ENCODE measurements at places on chromosomes 2 and 18.

- no peak for DNase-seq
Measured at GRCh38 chr18:79355433-79356335, 40.0 kb upstream of the NFATC1 start.

DNA sequence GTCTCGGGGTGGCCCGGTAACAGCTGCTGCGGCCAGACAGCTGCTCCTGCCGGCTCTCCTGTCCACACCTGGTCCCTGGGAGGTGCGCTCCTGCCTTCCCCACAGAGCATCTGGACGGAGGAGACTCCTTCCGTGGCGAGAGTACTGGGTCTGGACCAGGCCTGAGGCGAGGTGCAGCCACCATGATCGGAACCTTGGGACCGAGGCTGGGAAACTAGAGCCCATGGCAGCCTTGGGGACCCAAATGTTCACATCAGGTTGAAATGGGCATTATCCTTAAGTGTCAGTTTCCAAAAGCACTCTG is 628 bp downstream of the GIGYF2 start:
- DNase-seq = no peak

DNA sequence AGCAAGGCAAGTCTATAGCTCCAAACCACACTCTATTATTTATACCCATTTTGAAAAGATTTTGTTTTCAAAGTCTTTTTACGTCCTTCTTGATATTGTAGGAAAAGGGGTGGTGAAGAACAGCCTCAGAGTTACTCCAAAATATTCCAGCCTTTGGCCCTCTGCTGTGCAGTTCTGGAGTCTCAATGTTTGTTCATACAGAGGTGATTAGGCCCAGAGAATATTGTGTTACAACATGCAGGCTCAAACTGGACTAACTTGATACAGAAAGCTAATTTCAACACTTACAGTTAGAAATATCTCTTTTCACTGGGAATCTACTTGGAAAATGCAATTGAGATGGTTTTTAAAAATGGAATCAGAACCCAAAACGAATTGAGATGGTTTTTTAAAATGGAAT is 40.4 kb upstream of the SLC25A52 start:
- no peak for DNase-seq

GRCh38 chr2:69576880-69577279 is 66.7 kb downstream of the AAK1 start:
- DNase-seq = no peak

- DNase-seq = no peak
Measured at GRCh38 chr2:7911196-7911595, 770.7 kb upstream of the ID2 start.

GRCh38 chr2:207749873-207750272 is 19.8 kb downstream of the FZD5 start:
- no peak for DNase-seq

- DNase-seq = no peak
Measured at GRCh38 chr18:25675123-25675850, 323.3 kb upstream of the ZNF521 start.

GRCh38 chr2:8999102-8999446 is 4.4 kb downstream of the MBOAT2 start:
- DNase-seq = no peak

- no peak for DNase-seq
Measured at GRCh38 chr2:159712929-159713420, 669 bp downstream of the MARCHF7 start.

DNA sequence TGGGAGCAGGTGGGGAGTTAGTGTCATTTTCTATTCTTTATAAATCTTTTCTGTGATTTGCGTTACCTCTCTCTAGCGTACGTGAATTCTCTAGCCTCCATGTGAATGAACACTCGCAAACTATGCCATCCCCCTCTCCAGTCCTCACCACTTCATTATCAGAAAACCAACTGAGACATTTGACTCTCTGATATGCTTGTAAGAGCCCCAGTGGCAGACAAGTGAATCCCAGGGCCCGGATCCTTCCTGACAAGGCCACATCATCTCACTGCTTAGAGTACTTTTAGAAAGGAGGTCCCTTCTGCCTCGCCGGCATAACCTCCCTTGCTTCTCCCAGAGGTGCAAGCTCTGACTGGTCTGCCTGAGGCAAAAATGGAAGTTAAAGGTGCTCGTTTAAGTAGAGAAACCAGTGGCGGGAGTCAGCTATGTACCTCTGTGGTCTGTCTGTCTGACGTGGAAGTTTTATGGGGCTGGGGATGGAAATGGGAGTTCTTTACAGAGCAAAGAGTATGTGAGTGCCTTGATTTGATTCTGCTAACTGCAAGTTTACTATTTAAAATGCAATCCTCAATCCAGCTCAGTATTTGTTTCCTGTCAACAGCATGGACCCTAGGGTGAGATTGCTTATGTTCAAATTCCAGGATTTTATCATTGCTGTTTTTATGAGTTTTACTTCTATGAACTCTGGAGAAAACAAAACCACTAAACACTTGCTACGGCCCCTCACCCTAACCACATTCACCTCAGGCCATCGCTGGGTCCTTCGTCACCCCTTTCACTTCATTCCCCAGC is 114.9 kb upstream of the MSTN start:
- no peak for DNase-seq

DNA sequence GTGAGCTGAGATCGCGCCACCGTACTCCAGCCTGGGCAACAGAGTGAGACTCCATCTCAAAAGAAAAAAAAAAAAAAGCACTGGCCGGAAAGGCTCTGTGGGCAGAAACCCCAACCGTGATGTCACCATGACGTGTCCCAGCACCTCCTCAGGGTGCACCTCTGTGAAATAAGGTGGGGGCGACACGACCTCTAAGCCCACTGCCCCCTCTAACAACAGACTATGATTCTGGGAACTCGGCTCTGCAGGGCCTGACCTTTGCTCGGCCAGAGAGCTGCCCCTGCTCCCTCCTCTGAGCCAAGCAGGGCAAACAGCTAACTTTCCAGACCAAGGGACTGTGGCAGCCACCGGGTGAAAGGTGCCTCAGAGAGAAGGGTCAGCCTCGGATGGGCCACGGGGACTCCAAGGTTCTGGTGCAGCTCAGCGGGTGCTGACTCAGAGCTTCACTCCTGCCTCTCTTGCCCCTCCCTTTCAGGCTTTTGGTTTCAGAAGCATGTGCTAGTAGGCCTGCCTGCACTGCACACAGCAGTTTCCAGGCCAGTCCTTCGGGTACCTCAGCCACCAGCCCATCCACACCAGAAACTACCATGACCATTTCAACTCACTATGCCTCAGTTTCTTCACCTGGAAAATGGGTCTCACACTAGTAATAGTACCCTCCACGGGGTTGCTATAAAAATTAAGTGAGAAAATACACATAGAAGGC is 8.0 kb downstream of the TMBIM1 start:
- peak; percentile 87 for DNase-seq

DNA sequence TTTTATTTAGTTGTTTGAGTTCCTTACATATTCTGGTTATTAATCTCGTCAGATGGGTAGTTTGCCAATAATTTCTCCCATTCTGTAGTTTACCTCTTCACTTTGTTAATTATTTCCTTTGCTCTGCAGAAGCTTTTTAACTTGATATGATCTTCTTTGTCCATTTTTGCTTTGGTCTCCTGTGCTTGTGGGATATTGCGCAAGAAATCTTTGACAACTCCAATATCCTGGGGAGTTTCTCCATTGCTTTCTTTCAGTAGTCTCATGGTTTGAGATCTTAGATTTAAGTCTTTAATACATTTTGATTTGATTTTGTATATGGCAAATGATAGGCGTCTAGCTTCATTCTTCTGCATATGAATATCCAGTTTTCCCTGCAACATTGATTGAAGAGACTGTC is 389.2 kb downstream of the LRP1B start:
- no peak for DNase-seq

DNA sequence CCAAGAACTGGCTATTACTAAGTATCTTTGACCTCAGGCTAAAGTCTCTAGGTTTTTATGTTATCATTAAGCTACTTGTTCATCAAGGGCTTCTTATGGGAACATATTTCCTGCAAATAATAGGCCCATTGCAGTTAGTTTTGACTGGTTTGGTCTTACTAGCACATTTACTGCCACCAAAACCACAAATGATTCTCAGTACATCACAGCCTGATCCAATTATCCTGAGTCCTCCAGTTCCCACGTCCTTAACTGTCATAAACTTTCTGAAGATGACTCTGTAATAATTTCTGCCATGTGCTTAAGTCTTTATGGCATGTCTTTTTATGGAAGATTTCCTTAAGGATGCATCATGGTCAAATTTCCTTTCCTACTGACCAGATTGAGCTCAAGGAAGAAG is 123.3 kb upstream of the TANK start:
- DNase-seq = no peak

DNA sequence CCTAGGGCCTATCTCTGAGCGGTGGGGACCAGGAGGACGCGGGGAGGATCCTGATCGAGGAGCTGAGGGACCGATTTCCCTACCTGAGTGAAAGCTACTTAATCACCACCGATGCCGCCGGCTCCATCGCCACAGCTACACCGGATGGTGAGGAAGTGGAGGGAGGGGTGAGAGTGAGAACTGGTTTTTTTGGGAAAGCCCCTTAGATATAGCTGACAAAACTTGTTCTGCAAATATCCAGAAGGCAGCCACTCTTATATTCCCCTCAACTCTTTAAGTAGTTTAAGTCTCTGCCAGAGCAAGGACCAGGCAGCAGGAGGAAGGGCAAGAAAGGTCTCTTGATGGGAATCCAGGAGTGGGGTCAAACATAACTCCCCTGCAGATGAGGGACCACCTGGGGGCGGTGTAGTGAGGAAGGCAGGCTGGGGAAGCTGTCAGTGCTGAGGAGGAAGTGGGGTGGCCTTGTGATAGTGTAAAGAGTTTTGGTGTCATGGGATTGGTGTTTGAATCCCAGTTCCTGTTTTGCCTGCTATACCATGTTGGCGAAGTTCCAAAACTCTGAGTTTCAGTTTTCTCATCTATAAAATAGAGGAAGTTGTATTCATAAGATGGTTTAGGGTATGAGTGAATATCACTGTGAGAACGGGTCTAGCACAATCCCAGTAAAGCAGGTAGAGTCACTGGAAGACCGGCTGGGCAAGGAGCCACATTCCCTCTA is 3.4 kb downstream of the NAGK start:
- DNase-seq = peak; percentile 87

- no peak for DNase-seq
Measured at GRCh38 chr2:60483401-60483800, 70.1 kb downstream of the BCL11A start.

- DNase-seq = peak; percentile 81
Measured at GRCh38 chr18:2656237-2656980, 883 bp downstream of the SMCHD1 start.

DNA sequence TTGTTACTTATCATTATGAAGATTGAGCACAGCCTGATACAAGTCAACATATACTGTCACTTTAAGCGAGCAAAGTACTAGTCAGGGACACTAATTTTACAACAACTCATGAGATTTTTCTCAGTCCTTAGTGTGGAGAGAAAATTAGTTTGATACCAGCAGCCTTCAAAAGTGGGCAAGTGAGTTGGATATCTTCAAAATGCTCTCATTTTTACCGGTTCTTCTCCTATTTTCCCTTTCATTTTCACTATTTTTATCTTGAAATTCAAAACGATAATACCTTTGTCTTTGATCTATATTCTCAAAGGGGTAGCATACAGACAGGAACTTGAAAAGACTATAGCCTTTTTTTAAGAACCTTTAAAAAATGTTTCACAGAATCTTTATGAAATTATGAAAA is 52.0 kb upstream of the UBXN4 start:
- peak; percentile 54 for DNase-seq

DNA sequence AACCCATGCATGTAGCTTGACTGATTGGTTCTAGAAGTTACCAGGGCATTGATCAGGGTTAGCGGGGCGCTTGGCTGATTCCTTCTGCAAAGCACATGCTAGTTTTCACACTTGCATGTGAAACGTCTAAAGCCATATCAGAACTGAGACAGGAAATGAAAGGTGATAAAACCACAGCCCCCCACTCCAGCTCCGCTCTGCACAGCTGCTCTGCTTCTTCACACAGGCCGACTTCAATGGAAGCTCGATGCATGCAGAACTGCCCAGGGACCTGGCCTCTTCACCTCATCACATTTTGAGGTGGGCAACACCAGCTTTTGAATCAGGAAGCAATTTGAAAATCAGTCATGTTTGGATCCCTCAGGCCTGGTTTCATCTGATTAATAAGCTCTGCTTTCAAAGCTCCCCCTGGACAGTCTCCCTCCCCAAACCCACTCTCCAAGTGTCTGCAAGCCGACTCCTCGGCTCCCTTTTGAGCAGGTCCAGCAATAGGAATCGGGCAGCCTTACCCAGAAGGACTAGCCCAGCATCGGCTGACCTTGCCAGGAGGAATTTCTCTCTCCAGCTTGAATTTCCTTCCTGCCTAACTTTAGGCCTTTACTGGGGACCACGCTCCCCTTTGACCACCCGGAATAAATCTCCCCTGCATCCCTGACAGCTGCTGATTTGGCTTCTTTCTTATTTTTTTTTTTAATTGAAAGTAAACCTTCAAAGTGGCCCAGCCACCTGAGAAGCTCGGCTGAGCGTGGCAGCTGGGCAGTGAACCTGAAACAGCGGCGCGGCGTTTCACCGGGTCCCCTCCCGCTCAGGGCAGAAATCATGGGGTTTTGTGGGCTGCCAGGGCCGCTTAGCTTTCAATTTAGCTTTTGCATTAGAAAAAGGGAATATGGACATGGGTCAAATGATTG is 31.7 kb downstream of the HRH4 start:
- no peak for DNase-seq

- DNase-seq = no peak
Measured at GRCh38 chr2:195331129-195331528, 325.9 kb upstream of the SLC39A10 start.

GRCh38 chr18:11310476-11311086 is 161.2 kb upstream of the PIEZO2 start:
- DNase-seq = peak; percentile 71

- DNase-seq = peak; percentile 79
Measured at GRCh38 chr2:71545572-71546274, 92.4 kb downstream of the DYSF start.

GRCh38 chr2:171521361-171522051 is 768 bp upstream of the CYBRD1 start:
- DNase-seq = no peak

DNA sequence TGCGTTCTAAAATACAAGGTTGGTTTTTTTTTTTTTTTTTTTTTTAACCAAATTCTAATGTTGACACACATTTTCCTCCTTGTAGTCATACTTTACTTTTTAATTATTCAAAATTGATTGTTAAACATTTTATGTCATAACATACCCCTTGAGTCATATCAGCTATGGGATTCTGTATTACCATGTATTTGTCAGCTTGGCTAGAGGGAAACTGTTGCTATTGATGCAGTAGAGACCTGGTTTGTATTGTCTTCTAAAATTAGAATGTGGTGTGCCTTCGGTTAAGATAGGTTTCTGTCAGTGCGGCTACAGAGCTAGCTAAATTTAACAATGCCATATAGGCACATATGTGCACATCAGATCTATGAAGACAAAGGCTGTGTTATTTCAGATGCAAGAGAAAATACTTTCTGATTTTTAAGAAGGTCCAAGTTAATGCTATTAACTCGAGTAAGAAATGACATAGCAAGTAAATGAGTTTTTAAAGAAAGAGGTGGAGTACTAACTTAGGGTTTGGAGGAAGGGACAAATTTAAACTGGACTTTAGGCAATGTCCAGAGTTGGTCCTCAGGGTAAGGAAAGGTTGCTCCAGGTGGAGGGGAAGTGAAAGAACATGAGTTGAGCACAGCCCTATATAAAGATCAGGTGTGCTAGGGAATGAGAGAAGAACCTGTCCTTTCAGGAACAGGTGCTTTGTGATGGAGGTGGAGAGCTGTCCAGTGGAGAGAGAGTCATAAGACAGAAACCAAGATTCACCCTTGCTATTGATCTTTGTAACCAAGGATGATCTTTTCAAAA is 152.3 kb downstream of the PRPF40A start:
- DNase-seq = no peak

- DNase-seq = no peak
Measured at GRCh38 chr2:174800436-174801205, 36.3 kb upstream of the CHRNA1 start.

Measured in activated CD4-positive, alpha-beta T cell treated with anti-CD3 and anti-CD28 coated beads, Interleukin-2, amount 10 ng/mL, durations not matched to agents 24 days and 14 days (primary cell).